ENCODE measurements at places on chromosomes 1 and 21.

DNA sequence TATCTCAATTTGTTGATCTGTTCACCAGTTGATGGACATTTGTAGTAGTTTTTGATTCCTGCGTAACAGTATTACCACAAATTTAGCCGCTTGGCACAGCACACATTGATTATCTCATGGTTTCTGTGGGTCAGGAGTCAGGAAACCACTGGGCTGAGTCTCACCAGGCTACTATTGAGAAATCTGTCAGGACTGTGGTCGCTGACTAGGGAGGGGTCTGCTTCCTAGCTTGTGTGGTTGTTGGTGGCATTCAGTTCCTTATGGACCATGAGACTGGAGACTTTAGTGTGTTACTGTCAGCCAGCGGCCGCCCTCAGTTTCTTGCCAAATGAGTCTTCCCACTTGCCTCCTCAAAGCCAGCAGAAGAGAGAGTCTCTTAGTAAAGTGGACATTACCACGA, 9.8 kb downstream of the PEX14 start:
- no peak for DNase-seq

DNA sequence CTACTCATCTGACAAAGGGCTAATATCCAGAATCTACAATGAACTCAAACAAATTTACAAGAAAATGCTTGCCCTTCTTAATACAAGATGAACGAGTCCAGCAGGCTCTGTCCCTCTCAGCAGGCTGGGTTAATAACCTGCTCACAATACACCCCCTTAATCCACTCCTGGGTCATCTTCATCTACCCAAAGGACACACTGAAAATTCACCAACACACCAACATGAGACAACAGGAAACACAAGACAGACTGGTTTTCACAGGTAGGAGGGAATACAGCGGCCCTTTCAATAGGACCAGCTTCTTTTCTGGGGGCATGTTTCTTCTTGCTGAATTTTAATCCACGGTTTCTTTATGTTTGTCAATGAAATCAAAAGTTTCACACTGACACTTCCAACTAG, 44.6 kb downstream of the SUSD4 start:
- no peak for DNase-seq

DNA sequence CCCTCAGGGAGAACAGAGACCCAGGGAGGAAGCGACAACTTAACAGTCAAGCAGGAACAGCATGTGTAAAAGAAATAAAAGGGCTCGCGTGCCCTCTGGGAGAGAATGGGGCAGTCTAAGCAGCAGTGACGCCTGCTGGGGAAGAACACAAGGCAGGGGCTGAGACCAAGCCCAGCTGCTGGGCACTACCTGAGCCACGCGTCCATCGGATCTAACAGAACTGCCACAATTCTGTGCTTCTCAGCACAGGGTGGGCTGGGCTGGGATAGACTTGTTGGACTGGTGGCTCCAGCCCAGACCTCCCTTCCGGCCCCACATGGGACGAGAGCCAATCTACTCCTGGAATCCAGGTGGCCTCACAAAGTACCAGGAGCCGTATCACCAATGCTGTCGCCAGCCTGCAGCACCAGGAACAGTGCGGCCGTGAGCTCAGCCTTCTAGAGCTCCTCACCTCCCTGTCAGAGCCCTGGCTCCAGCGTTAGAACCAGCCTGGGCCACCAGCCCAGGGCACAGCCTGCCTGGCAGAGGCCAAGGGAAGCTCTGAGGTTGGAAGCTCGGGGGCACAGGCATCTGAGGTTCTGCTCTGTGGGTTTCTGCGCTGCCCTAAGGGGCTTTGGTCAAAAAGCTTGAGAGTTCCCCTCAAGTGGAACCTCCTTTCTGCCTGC, 7.4 kb downstream of the LRRC47 start:
- no peak for DNase-seq

DNA sequence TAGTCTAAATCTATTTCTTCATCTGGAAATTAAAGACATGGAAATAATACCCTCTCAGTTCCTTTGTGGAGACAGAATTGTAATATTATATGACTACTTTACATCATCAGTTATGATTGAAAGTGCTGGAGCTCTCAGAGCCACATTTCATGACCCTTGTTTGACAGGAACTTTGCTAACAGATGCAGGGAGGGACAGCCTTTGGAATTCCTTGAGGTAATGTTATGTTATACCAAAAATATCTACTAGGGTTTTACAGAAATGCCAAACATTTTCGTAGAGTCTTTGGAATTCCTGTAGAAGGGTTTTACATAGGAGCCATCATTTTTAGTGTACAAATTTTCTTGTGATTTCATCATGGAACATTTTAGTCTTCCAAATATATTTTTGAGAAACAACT, 57.4 kb upstream of the ADAMTS5 start:
- no peak for DNase-seq

GRCh38 chr1:41714638-41715389, 203.9 kb downstream of the HIVEP3 start:
- peak; percentile 64 for DNase-seq

DNA sequence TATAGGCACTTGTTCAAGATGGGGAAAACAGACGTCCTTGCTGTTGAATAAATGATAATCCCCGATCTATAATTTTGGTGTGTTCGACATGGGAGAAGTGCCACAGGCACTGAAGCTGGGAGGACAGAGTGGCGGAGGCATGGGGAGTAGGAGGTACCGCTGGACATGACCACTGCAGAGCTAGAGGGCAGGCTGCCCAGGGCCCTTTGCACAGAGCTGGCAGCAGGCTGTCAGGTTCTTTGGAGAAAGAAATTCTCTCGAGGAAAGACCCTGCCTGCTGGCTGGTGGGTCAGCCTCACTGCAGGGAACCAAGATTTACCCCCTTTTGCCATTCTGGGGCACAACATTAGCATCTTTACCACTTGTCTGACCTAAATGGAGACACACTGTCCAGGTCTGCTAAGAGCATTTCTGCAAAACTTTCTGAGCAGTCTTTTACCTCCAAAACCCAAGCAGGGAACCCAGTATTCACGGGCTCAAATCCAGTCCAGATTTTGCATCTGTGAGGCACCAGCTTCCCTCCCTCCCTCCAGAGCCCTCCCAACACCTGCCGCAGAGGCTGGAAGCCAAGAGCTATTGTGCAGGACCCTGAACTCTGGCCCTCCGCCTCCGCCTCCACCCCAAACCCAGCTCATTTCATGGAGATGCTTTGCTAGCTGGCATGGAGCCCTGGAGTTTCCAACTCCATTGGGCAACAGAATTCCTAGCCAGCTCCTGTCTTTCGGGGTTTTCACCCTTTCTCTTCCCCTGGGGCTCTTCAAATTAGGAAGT, 142.3 kb downstream of the PLXNA2 start:
- peak; percentile 56 for DNase-seq
